ENCODE measurements at places on chromosomes 2 and 18. TPM values are rescaled to one million over a fixed set of nuclear protein-coding genes. Genes with fewer than 3 reads are reported as not detected.
A peak's percentile ranks its signal among the peaks of the same experiment; 100 is the strongest.

ANKRD30BL gene
- total RNA-seq = not detected

DNA sequence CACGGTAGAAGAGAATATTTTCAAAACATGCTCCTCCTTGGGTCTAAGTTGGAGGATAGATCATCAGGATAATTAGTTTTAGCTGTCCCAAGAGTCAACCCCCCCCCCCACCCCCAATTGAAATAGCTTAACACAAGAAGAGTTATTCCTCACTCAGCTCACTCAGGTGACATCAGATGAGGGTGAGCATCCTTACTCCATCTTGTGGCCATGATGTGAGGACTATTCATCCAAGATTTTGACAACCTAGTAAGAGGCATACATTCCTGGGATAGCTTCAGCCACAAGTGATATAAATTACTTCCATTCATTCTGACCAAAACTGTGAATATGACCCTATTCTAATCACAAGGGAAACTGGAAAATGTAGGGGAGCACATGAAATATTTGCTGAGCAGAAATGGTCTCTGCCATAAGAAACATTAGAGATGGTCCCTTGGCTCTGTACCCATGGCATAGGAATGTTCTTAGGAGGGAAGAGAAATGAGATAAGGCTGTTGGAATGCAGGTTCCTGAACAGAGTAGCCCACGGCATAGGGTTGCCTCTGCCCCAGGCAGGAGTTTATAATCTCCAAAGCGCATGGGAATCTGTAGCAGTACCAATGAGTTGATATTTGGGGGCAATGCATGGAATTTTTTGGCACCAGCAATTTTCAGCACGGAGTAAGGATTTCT is 257.2 kb downstream of the CYRIA start:
- no peak overlapping the region for H3K27ac ChIP-seq
- no peaks in the 10 kb centered on the region for H3K4me1 ChIP-seq
- no peak overlapping the region for H3K4me3 ChIP-seq

RAD51AP2 gene
- not detected for total RNA-seq

GRCh38 chr18:53496028-53496427 is 728.4 kb downstream of the MBD2 start:
- no peaks in the 10 kb centered on the region for H3K36me3 ChIP-seq
- H3K4me1 ChIP-seq = no peaks in the 10 kb centered on the region
- no peak for DNase-seq
- H3K4me3 ChIP-seq = no peak overlapping the region
- H3K27me3 ChIP-seq = no peaks in the 10 kb centered on the region

GRCh38 chr2:105744909-105745853 is at the start of gene NCK2:
Gene NCK2 (plus strand): TSS chr2:105744912. CDS start chr2:105855064, 110,152 bp downstream.
- H3K27me3 ChIP-seq = no peaks in the 10 kb centered on the region
- peak within 1 kb of the TSS; percentile 95 for H3K27ac ChIP-seq

Data from tibial nerve (tissue), 4 donors.